ENCODE measurements at places on chromosomes 3 and 15. TPM values are rescaled to one million over a fixed set of nuclear protein-coding genes. Genes with fewer than 3 reads are reported as not detected.

DLEC1 gene
- 0.17 TPM for total RNA-seq

DNA sequence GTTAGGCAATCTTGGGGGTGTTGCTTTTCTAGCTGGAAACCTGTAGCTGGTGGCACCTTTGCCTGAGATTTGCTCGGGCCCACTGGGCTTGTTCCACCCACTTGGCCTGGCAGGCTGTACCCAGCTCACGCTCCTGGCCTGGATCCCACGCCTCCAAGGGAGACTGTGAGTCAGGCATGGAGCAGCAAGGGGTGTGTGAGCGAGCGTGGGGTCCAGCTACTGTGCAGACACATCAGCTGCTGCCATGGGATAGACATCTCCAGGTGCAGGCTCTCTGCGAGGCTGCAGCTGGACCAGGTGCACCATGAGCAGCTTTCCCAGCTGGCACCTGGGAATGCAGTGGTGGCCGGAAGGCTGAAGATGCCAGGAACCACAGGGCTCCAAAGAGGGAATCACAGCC, 36.0 kb downstream of the NR1D2 start:
- H3K27ac ChIP-seq = no peak overlapping the region
- H3K4me3 ChIP-seq = no peak overlapping the region
- no peaks in the 10 kb centered on the region for H3K27me3 ChIP-seq
- peaks cover 40% of the 10 kb centered on the region for H3K4me1 ChIP-seq
- DNase-seq = no peak

IL1RAP gene
- total RNA-seq = 41.6 TPM

ELL3 gene
- 3.6 TPM for total RNA-seq

DNA sequence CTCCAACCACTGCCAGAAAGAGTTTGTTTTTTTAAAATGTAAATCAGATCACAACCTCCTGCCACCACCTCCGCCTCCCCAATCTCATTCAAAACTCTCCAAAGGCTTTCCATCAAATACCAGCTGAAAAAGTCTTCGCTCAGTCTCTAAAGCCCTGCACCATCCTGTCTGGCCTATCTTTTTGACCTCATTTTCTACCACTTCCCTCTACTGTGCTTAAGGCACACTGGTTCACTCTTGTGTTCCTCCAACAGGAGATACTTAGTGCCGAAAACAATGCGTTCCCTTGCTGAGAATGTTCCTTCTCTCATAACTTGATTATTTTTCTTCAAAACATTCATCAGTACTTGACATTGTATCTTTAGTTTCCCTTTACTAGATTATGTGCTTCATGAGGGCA, 3.5 kb downstream of the BTBD1 start:
- no peak for DNase-seq
- H3K4me3 ChIP-seq = no peak overlapping the region
- H3K27me3 ChIP-seq = no peaks in the 10 kb centered on the region
- H3K4me1 ChIP-seq = peaks cover 6% of the 10 kb centered on the region
- no peaks in the 10 kb centered on the region for H3K36me3 ChIP-seq

GRCh38 chr15:91866371-91866905, 12.9 kb downstream of the SLCO3A1 start:
- H3K27me3 ChIP-seq = peaks cover 15% of the 10 kb centered on the region
- H3K4me1 ChIP-seq = peaks cover 2% of the 10 kb centered on the region
- H3K27ac ChIP-seq = no peak overlapping the region
- H3K36me3 ChIP-seq = no peaks in the 10 kb centered on the region
- H3K4me3 ChIP-seq = no peak overlapping the region
- DNase-seq = no peak

SLC24A5 gene
- not detected for total RNA-seq

DNA sequence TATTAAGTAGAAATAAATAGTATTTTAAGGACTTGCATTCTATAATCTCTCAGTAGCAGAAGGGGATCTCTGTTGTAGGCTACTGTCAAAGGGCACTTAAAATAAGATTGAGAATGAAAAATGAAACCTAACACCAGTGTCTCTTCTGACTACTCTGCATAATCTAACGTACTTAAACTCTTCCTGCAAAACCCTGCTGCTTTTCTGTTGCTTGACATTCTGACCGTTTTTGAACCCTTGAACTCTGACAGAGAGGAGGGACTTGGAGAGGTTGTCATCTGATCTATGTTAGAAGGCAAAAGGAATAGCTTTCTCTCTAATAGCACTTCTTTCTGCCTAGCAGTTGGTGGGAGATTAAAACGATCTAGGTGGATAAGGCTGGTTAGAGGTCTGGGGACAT, 204.6 kb downstream of the ZIC1 start:
- H3K36me3 ChIP-seq = no peaks in the 10 kb centered on the region
- no peak overlapping the region for H3K27ac ChIP-seq
- H3K27me3 ChIP-seq = no peaks in the 10 kb centered on the region
- DNase-seq = no peak

GRCh38 chr15:57686657-57687056, 19.9 kb upstream of the POLR2M start:
- no peak overlapping the region for H3K4me3 ChIP-seq
- H3K36me3 ChIP-seq = no peaks in the 10 kb centered on the region
- no peak for DNase-seq
- H3K27ac ChIP-seq = peak overlapping the region; percentile 80

HCN4 gene
- 0.05 TPM for total RNA-seq

DNA sequence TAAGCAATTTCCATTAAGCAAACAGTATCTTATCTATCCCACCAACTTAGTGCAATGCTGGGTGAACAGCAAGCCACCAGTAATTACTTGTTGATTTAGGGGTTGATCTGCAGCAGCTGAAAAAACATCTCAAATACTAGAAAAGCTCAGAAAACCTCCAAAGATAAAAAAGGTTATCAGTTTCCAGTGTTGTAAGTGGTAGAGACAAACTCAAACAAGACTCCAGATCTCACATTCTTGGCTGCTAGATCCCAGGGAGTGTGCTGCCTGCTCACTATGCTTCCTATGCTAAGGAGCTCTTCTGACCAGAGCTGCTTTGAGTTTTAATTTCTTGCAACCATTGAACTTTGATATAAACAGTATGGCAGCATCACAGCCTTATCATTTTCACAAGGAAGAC, 11.3 kb downstream of the B3GALNT1 start:
- no peak overlapping the region for H3K4me3 ChIP-seq
- peaks cover 5% of the 10 kb centered on the region for H3K36me3 ChIP-seq
- DNase-seq = no peak
- no peaks in the 10 kb centered on the region for H3K27me3 ChIP-seq

All from chondrocyte (in vitro differentiated cells).